ENCODE measurements at places on chromosomes 4 and X.

GRCh38 chr4:71293705-71294104 lies 45.1 kb upstream of the SLC4A4 start:
- no peak for DNase-seq

DNA sequence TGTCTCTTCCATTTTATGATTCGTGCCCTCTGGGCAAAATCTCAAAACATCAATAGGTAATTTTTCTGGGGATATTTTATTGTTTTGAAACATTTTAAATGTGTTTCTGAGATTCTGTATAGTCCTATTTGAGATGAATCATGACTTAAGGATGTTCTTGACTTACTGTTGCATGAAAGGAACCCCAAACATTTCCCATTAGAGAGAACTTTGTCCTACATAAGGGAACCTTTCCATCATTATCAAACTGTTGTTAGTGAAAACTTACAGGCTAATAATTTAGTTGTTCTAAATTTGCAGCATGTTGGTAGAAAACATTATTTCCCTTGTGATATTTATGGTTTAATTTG lies 523.3 kb downstream of the PPARGC1A start:
- DNase-seq = no peak

DNA sequence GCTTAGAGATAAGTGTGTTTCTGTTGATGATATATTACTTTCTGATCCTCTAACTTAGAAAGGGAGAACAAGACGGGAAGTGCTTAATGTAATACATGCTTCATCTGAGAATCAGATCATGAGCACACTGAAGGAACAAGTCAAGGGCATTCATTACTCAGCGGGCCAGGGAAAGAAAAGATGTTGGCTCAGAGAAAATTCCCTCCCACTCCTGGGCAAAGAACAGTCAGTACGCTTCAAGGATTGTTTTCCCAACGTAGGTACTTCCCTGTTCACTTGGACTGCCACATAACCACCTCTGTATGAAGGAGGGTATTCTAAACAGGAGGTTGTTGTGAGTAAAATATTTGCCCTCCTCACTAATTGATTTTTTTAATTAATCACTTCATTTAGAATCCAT lies 374.5 kb upstream of the FMR1 start:
- no peak for DNase-seq

DNA sequence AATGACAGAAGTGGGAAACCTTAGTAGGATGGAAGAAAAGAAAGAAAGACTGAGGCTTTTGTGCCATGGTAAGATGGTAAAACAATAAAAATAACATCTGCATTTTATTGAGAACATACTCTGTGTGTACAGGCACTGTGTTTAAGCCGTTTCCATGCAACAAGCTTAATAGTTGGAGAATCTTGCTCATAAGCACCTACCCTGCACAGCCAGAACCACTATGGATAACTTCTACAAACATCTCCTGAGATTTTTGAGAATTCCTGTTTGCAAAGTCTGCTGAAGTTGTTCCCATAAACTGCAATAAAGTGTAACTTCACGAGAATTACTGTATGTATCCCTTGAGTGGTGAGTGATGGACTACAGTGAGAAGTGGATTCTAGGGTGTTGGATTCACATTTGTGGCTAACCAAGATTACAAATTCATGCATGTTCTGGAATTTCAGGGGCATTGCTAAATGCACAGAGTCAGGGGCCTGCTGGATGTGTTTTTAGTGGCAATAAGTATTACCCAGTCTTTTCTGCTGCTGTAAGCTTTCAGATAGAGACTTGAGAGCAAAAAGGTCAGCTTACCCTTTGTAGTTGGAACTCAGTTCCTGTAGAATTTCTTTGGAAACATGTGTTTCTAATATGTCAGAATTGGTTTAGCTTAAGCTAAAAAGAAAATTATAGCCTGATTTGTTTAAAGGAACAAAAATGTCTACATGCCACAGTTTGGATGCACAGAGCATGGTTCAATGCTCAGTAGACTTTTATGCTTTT lies 132.5 kb downstream of the AFF1 start:
- no peak for DNase-seq

DNA sequence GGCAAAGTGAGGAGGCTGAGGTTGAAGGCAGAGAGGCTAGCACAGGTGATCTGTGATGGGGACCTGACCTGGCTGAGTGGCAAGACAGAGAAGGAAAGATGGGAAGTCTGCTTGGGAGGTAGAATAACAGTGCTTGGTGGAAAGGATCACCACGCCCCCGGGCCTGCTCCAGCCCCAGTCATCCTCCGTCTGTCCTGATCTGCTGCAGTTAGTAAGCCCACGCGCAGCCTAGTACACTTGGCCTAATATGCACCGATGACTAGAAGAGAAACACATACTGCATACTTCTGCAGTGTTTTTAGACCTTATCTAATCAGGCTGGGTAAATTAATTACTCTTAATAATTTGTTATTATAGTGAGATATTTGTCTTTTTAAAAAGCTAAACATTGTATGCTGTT lies 103.7 kb upstream of the KLF3 start:
- no peak for DNase-seq

DNA sequence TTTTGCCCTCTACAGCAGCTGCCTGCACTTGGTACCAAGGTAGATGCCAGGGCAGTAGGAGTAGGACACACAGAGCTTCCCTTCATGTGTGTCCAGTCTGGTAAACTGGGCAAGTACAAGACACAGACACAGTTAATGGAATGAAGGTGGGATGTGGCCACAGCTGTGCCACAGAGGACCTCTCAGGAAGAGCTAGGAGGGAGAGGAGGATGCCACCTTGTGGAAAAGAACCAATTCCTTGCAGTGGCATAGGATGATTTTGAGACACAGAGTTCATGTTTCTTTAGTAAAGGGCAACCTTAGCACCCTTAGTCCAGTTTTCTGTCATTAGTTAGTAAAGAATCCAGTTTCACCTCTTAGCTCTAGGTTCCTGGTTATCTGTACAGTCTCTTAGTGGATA lies 36.3 kb upstream of the TBC1D14 start:
- DNase-seq = no peak

DNA sequence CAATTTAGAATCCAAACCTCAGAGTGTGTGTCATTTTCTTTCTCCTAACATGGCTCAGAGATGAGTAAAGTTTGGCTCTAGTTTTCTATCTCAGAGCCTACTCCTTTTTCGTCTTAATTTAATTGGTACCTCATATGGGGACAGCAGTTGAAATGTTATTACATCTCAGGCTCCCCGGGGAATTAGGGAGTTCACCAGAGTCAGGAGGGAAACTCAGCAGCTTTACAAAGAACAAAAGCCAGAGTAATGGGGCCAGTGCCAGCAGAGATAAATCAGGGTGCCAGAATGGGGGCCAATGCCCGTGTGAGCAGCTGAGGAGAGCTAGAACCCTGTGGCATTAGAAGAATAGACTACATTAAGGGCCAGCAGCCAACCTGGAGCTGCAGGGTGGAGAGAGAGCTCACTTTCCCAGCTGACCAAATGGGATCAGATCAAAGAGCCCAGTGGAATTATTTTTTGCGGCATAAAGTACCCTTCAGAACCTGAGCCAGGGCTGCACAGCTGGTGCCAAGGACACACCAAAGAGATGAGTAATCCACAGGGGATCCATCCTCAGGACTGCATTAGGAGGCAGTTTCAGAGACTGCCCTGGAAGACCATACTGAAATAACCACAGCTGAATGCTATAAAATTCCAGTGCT lies 207.1 kb upstream of the DKK2 start:
- DNase-seq = no peak

GRCh38 chrX:119226446-119226845 lies 9.6 kb upstream of the PGRMC1 start:
- no peak for DNase-seq

GRCh38 chr4:20641976-20642375 lies 58.3 kb upstream of the PACRGL start:
- DNase-seq = no peak

GRCh38 chr4:152738827-152739226 lies 40.7 kb downstream of the TIGD4 start:
- DNase-seq = no peak

DNA sequence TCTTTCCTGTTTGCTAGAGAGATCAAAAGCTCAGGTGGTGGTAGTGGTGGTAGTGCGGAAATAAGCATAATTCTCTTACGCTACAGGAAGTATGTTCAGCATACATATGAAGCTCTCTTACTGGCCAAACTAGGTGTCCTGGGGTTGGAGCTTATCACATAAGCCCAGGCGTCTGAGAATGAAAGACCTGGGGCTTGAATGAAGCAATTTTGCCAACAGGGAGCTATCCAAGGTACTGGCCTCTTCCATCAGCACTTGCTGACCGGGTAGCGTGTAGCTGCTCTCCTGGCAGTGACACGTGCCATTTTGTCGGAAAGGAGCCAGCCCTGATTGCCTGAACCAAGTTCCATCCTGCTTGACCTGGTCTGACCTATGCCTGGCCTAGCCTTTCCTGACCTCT lies 65.9 kb upstream of the HPF1 start:
- peak; percentile 69 for DNase-seq

DNA sequence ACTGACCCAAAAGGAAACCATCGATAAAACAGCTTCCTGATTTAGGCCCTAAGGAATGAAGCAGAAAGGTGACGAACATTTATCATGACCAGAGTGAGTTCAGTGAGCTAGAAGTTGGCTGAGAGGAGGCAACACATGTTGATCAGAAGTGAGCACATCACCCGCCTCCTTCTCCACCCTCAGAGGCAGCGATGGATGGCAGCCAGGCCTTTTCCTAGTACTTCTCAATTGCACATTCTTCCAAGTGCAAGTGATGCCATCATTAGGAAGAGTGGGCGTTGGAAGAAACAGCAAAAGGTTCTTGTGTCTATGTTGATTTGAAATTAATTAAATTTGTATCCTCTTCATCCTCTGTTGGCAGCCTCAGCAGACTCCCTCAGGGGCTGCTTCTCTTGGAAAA lies 51.7 kb downstream of the TMEM154 start:
- DNase-seq = no peak

DNA sequence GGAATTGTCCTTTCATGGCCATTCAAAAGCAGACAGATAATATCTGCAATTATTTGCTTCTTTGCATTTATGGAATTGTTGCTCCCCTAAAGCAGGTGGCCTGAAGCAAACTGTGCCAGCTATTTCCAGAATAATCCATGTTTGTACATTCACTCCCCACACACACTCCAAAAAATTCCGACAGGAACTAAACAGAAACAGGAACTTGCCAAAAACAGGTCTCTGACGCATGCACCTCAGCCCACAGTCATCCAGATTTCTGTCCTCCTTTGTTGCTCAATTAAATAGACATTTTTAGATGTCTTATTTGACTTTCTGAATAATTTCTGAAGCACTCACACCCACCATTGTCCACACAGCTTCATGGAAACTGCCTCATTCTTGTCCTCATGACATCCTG lies 71.5 kb upstream of the EDNRA start:
- DNase-seq = no peak

GRCh38 chr4:79682161-79682560 lies 274.1 kb upstream of the GK2 start:
- no peak for DNase-seq

GRCh38 chrX:44422631-44423030 lies 79.2 kb upstream of the EFHC2 start:
- DNase-seq = no peak

- DNase-seq = no peak
Observed at GRCh38 chrX:154351183-154352011, 23.0 kb downstream of the FLNA start.

GRCh38 chr4:112185334-112185733 lies 40.1 kb downstream of the FAM241A start:
- no peak for DNase-seq

DNA sequence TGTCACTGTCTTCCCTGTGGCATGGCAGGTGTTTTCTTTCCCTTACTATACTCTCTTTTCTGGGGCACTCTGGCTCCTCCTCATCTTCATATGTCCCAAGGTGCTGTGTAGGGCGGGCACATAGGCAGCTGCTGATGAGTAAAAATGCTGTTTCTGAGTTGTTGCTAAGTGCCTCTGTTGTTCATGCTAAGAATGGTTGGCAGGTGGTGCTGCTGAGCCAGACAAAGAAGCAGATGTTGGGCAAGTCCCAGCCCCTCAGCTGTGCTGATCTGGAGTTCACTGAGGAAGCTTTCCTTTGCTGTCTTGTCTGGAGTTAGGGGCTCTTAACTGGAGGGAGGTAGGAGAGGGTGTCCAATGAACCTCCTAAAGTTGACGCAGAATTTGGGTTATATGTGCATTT lies 40.6 kb downstream of the HADH start:
- DNase-seq = no peak

DNA sequence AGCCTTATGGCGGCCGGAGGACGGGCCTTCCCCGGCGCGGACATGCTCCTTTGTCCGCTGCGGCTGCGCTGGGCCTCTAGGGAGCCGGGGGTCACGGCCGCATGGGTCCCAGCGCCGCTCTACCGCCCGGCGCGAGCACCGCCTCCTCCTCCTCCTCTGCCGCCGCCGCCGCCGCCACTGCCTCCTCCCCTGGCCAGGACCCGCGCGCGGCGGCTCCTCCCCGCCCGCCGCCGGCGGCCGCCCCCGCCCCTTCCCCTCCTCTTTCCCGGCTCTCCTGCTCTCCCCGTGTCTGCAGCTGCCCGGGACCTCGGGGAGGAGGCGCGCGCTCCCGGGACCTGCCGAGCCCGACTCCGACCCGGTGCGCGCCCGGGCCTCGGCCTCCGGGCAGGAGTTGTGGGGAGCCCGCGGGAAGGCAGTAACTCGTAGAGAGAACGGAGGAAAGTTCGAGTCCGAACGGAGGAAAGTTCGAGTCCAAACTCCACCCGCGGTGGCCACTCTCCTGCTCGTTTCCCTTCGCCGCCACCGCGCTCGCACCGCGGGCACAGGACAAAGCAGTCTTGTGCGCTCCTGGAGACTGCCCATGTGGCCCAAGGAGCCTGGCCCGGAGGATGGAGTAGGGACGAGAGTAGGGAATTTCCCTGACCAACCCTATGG lies at the start of gene ADGRA3:
TSS of gene ADGRA3 (minus strand) at position 179 of the 654 bp plus-strand sequence. CDS start 282 bp downstream, outside the sequence.
- DNase-seq = no peak

- DNase-seq = no peak
Observed at GRCh38 chr4:116585246-116585645, 500.1 kb downstream of the TRAM1L1 start.

DNA sequence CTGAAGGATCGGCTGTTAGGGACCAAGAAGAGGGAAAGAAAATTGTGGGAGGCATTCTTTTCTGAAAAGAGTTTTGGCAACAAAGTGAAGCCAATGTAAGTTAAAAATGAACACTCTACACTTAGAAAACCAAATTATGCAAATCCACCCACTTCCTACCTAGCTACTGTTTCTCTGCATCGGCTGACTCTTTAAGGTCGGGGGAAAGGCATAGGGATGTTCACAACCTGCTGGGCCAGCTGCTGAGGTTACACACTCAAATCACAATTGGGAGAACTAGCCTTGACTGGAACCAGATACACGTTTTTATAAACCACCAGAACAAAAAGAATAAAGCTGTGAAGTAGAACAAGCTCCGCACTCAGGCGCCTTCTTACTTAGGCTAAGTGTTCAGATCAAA lies 165.7 kb downstream of the LDB2 start:
- DNase-seq = no peak

GRCh38 chr4:163085085-163085484 lies 81.6 kb downstream of the NAF1 start:
- DNase-seq = no peak

- DNase-seq = no peak
Observed at GRCh38 chrX:134737061-134737460, 78.8 kb upstream of the PLAC1 start.

- no peak for DNase-seq
Observed at GRCh38 chr4:145886871-145887240, 51.8 kb downstream of the ZNF827 start.

Measured in retinal pigment epithelial cell (primary cell).